Osteoblast (primary cell): ENCODE measurements at places on chromosomes 6 and 20. TPM values are rescaled to one million over a fixed set of nuclear protein-coding genes. Genes with fewer than 3 reads are reported as not detected.

The ADGB gene
- under 0.01 TPM in 1 of 2 replicates, not detected in the other for total RNA-seq

DNA sequence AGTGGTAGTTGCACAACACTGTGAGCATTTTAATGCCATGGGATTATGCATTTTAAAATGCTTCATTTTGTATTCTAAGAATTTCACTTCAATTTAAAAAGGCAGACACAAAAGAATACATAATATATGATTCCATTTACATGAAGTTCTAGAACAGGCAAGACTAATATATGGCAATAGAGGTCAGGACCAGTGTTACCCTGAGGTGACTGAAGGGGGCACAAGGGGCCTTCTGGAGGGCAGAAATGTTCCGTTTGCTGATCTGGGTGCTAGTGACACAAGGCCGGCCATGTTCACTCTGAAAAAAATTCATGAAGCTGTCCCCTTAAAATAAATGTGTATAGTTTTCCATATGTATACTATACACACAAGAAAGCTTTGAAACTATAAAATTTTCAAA is 28.5 kb downstream of the TASP1 start:
- DNase-seq, result no peak

DNA sequence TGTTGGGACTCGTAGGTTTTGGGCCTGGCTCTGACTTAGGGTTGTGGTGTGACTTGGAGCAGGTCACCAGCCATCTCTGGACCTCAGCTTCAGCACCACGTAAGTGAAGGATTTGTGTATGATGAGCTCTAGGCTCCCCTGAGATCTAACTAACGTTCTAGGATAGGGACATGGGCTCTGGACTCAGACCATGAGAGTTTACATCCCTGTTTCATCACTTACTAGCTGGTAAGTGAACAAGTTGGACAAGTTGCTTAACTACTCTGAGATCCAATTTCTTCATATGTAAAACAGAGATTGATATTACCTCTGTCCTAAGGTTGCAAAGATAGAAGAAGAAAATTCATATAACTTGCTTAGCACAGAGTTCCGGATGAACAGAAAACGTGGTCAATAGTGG is 20.3 kb upstream of the PNPLA1 start:
- DNase-seq, result no peak

- DNase-seq, result no peak
Measured at GRCh38 chr6:122758927-122759334, 20.6 kb upstream of the FABP7 start.

DNA sequence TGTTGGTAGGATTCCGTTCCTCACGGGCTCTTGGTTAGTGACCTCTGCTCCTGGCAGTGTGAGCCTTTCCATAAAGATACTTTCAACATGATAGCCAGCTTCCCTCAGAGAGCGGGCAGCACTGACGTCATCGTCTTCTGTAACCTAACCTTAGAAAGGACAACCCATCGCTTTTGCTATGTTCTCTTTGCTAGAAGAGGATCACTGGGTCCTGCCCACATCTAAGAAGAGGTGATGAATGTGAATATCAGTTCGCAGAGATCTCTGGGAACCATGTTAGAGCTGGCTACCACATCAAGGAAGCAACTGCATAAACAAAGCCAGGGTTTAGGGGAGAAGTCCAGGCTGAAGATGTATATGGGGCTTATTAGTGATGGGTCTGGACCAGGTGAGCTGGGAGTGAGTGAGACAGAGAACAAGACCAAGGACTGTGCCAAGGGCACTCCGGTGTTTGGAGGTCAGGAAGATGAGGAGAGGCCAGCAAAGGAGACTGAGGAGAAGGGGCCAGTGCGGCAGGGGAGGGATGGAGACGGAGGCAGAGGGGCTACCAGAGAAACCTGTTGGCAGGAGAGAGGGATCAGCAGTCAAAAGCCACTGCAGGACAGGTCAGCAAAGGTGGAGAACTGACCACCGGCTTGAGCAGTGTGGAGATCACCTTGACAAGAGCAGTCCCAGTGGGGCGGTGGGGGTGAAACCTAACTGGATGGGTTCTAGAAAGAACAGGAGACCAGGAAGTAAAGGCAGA is 39.7 kb downstream of the PIM1 start:
- DNase-seq, result no peak

DNA sequence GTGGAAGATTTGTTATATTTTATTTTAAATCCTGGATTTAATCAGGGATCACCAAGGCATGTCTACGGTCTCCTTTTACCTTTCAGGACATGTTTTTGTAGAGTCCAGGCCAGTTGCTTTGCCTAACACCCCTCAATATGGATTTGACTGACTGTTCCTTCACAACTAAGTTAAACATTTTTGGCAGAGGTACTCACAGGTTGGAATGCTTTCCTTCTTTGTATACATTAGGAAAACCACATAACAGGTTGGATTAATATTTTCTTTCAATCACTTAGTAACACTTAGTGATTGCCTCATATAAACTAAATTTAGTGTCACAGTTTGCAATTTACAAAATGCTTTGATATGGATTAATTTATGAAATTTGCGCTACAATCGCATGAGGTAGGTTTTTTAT is 64.5 kb downstream of the IPCEF1 start:
- DNase-seq, result no peak
